ENCODE measurements at places on chromosomes 3 and 15.

DNA sequence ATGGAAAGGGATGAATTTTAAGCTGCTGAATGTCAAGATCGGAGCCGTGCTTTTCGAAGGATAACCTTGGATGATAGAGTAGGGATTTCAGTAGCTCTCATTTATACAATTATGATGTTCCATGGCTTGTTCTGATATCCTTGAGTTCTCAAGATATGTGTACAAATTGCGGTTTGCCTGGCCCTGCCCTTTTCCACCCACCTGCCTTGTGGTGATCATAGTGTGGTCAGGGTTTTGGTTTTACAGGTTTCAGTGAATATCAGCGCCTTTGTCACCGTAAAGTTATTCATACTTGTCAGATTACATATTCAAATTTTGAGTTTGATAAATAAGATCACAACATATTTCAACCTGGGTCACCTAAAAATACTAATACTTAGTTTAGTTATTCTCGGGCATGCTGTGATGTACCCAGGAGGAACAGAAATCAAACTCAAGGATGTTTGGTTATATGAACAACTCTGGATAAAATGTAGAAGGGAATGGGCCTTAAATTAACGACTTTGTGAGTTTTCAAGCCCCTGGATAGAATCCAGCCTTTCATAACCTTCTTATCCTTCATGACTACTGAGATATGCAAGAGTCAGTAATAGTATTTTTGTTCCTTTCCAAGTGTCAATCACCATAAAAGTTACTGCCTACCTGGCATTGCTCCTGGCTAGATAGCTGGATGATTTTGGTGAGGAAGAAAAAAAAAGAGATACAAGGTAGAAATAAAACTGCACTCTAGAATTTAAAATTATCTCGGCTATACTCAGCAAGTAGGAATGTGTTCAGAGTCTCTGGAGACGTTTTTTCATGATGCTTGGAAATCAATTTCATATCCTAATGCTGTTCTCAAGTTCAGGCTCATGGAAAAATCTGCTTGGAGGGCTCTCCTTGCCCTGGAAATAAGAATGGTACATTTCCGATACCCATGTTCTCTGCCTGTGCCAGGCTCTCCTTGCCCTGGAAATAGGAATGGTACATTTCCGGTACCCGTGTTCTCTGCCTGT lies 209.2 kb upstream of the TPRG1 start:
- peak; percentile 21 for DNase-seq

GRCh38 chr15:48622237-48622636 lies 23.3 kb downstream of the FBN1 start:
- DNase-seq = no peak

GRCh38 chr15:42836251-42836650 lies 84.3 kb downstream of the TTBK2 start:
- no peak for DNase-seq

DNA sequence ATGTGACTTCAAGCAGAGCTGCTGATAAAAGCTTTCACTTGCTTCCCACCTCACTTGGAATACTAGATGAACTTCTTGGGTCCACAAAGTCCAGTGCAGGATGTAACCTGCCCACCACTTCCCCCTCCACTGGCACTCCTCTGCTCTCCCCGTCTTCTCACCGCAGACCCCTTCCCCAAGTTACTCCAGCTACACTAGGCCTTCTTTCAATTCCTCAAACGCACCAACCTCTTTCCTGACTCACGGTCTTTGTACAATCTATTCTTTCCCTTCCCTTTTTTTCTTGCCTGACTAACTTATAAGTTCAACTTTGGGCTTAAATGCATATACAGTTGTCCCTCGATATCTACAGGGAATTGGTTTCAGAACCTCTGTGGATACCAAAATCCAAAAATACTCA lies 5.2 kb upstream of the ATP13A3 start:
- DNase-seq = no peak

- DNase-seq = no peak
Measured at GRCh38 chr3:170372190-170372879, 14.8 kb downstream of the SKIL start.

GRCh38 chr3:31813686-31814085 lies 167.4 kb downstream of the OSBPL10 start:
- DNase-seq = no peak

- peak; percentile 21 for DNase-seq
Measured at GRCh38 chr15:56869573-56869972, 48.9 kb upstream of the TCF12 start.

- DNase-seq = no peak
Measured at GRCh38 chr15:29765898-29766527, 56.3 kb downstream of the TJP1 start.

DNA sequence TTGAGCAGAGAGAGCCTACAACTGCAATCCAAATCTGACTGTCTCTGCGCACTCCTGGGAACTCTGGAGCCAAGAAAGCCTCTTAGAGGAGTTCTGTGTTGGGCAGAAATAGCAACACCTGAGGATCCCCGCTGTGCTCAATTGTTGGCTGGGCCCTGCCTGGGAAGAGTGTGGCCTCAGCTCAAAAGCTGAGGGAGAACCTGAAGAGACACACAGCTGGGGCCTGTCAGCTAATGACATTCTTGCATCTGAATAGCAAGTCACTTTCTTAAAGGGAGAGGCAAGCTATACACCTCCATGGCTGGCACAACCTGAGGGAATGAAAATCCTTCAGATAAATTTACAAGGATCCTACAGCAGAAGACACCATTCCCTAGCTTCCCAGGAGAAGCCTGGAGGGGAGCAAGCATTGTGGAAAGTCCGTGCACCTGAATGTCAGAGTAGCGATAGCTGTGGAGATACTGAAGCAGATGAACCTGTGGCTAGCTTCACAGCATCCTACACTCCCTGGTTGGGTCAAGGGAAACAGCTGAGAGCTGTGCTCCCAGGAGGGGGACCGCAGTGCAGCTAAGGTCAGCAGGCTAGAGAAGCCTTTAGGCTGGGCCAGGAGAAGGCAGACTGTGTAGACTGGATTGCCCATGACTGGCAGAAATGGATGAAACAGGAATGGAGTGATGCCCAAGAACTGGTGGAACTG lies 159.9 kb upstream of the PFN2 start:
- DNase-seq = no peak

DNA sequence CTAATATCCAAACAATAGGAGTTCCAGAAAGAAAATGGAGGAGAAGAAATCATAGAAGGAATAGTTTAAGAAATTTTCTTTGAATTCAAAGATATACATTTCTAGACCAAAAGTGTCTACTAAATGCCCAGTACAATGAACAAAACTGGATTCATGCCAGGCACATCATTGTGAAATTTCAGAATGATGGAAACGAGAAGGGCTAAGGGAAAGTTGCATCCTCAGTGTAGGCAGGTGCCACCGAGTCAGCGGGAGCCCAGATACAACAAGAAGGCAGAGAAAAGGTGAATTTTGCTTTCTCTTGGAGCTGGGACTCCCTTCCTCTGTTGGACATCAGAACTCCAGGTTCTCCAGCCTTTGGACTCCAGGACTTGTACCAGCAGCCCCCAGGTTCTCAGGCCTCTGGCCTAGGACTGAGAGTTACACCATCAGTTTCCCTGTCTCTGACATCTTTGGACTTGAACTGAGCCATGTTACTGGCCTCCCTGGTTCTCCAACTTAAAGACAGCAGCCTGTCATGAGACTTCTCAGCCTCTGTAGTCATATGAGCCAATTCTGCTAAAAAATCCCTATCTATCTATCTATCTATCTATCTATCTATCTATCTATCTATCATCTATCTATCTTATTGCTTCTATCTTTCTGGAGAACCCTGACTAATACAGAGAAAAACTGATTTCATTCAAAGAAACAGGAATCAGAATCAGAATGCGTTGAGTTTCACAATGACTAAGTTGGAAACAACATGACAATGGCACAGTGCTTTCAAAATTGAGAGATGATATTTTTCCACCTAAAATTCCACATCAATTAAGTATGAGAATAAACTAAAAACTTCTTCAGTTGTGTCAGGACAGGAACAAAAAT lies 207.7 kb downstream of the FAM43A start:
- no peak for DNase-seq

GRCh38 chr3:101259485-101260341 lies 60.7 kb downstream of the IMPG2 start:
- DNase-seq = no peak

GRCh38 chr3:76307556-76307955 lies 522.2 kb upstream of the ZNF717 start:
- DNase-seq = peak; percentile 7

DNA sequence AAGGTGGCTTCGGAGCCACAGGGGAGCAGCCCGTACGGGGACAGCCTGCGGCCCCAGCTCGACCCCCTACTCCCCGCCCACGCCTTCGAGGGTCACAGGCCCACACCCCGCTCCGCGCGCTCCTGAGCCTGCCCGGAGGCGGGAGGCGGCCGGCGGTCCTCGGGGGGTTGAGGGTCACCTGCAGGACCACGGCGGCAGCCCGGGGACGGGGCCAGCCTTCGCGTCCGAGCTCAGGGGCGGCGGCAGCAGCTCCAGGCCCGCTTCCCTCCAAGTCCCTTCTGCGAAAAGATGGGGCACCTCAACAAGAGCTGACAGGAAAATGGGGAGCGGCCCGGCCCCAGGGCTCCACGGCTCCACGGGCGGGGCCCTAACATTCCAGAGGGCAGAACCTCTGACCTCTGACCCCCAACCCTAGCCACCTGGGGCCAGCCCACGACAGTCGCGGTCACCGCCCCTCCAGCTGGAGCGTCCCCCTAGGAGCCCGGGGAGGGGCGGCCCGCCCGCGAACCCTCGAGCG lies 428 bp downstream of the LYSMD4 start:
- DNase-seq = no peak

GRCh38 chr15:43370310-43370974 lies 401 bp downstream of the ZSCAN29 start:
- no peak for DNase-seq

DNA sequence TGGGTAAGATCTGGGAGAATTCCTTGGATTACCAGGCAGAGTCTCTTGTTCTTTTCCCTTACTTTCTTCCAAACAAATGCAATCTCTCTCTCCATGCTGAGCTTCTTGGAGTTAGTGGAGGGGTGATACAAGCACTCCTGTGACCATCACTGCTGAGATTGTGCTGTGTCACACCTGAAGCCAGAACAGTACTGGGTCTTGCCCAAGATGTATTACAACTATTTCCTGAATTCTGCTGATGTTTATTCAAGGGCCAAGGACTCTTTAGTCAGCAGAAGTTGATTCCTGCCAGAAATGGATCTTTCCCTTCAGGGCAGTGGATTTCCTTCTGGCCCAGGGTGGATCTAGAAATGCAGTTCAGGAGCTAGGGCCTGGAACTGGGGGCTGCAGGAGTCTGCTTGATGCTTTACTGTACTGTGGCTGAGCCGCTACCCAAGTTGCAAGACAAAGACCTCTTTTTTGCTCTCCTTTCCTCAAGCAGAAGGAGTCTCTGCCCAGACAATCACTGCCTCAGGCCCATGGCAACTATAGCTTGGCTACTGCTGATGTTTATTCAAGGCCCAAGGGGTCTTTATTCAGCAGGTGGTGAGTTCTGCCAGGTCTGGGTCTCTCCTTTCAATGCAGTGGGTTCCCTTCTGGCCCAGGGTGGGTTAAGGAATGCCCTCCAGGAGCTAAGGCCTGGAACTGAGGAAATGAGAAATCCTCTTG lies 98.8 kb downstream of the SH3GL3 start:
- DNase-seq = no peak

GRCh38 chr15:70033529-70034140 lies 64.1 kb downstream of the TLE3 start:
- peak; percentile 87 for DNase-seq

GRCh38 chr15:89175617-89176191 lies 45.7 kb downstream of the RLBP1 start:
- DNase-seq = no peak

DNA sequence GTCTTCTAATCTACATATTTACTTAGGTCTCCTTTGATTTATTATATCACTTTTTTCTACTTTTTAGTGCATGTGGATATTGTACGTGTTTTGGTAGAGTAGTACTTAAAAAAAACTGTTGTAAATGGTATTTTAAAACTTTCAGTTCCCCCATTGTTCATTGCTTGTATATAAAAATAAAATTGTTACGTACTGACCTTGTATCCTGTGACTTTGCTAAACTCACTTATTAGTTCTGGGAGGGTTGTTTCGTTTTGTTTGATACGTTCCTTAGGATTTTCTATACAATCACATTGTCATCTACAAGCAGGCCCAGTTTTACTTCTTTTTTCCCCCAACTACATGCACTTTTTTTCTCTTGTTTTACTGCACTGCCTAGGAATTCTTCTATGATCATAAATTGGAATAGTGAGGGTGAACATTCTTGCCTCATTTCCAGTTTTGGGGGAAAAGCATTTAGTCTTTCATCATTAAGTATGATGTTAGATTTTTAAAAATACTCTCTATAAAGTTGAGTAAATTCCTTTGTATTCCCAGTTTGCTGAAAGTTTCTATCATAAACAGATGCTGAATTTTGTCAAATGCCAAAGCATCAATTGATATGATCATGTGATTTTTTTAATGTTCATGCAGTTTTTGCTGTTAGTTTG lies 33.5 kb upstream of the ACKR4 start:
- peak; percentile 40 for DNase-seq

GRCh38 chr3:192038726-192039125 lies 577.8 kb downstream of the PYDC2 start:
- DNase-seq = no peak

- DNase-seq = no peak
Measured at GRCh38 chr3:8760506-8760905, 8.9 kb downstream of the OXTR start.

DNA sequence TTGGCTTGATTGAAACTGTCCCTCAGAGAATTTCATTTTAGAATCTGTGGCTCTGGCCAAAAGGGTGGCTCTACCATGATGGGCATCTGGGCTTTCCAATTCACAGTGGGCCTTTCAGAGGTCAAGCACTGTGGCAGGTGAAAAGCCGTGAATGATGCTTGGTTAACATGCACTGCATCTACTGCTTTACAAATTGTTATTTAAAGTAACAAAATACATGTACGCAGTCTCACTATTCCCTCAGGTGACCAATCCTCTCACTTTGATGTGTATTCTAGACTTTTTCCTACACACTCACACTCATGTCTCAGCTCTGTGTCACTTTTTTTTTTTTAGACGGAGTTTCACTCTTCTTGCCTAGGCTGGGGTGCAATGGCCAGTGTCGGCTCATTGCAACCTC lies 70.5 kb downstream of the MGLL start:
- DNase-seq = no peak

DNA sequence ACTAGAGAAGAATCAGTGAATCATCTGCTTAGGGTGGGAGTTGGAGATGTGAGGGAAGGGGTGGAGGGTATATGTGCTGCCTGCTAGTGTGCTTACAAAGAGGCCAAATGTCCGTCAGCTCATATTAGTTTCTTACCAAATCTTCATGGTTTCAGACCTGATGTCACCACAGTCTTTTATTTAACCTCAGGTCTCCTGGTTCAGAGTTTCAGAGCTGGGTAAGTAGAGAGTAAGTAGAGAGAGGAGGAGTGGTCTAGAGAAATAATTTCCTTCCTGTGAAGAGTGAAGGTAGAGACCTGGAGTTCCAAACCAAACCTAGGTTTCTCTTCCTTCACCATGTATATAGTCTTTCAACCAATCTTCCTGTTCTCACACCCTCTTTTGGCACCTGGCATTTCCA lies 17.5 kb upstream of the P2RY1 start:
- no peak for DNase-seq

GRCh38 chr3:139811331-139811730 lies 123.7 kb upstream of the CLSTN2 start:
- no peak for DNase-seq

- DNase-seq = no peak
Measured at GRCh38 chr15:57740048-57740447, 33.5 kb downstream of the POLR2M start.

All from fibroblast of skin of right quadriceps (primary cell).